ENCODE measurements at places on chromosomes 2 and 18.

DNA sequence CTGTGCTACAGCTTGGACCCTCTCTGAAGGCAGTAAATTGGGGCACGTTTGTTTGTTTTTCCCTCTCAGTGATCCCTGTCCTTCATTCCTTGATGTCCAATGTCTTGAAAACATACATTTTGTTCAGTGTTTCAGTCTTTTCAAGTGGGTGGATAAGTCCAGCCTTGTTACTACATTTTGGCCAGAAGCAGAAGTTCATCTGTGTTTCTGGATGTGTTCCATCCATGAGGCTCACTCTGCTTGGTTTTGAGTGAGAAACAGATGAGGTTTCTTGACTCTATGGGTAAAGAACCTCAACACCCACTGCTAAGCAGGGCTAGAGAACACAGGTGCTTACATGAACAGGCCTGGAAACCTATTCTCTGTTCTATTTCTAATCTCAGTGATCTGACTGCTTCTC is 74.5 kb upstream of the RFX8 start:
- no peak for DNase-seq

DNA sequence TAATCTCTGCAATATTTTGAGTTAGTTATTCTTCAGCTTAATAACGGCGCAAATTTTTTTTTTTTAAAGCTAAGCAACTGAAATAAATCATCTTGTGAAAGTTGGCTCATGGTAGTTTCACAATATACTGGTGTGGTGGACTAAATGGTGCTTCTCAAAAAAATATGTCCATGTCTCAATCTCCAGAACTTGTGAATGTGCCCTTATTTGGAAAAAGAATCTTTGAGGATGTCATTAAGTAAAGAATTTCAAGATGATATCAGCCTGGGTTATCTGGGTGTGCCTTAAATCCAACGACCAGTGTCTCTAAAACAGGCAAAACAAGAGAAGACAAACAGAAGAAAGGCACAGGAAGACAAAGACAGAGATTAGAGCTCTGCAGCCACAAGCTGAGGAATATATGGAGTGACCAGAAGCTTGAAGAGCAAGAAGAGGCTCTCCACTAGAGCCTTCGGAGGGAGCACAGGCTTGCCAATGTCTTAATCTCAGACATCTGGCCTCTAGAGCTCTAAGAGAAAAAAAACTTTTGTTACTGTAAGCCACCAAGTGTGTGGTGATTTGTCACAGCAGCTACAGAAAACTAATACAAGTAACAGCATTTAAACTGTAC is 71.4 kb downstream of the HNMT start:
- no peak for DNase-seq

DNA sequence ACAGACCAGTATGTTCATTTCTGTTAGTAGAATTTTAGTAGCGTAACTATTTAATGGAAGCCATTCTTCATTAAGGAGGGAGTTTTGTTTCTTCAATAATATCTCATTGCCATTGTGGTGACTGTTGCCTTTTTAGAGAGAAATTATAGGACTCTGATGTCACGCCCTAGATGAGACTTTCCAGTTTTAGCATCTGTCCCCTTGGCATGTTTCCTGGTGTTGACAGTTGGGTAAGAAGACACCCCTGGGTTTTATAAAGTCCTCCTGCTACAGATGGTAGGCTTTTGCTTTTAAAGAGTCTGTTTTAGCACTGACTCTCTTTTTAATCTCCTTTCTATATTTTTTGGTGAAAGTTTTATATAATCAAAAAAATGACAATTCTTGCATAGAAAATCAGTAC is 41.9 kb downstream of the KCNJ3 start:
- DNase-seq: peak; percentile 98

- DNase-seq: peak; percentile 71
Observed at GRCh38 chr18:40413160-40413559, 1541.9 kb upstream of the PIK3C3 start.

- no peak for DNase-seq
Observed at GRCh38 chr2:61950571-61951315, 45.3 kb downstream of the COMMD1 start.

GRCh38 chr2:160104115-160104514 is 41.7 kb upstream of the PLA2R1 start:
- no peak for DNase-seq

DNA sequence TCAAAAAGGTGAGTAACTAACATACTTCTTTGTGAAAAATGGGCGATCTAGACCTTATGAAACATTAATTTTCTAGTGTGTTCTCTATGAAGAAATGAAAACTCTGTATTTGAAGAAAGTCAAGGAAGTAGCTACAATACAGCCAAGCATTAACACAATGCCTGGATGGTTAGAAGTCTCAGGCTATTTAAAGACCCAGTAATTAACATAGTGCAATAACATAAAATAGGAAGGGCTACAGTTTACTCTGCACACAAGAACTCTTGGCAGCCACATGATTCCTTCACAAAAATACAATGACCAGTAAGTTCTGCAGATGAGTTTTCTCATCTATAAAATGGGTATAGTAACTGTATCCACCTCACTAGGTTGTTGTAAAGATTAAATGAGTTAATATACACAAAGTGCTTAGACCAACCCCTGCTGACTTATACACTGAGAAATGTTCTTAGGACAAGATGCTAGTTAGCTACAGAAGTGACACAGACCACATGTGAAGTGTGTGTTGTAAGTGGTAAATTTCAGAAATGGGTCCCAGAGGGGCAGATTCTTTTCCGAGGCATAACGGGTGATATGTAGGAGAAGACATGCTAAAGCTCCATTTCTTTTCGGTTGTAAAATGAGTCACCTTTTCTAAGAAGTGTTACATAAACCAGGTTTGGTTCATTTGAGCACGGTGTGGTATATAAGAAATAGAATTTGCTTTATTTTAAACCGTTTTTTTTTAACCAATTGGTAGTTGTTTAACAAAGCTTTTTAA is 61.8 kb downstream of the CXCR4 start:
- DNase-seq: no peak

DNA sequence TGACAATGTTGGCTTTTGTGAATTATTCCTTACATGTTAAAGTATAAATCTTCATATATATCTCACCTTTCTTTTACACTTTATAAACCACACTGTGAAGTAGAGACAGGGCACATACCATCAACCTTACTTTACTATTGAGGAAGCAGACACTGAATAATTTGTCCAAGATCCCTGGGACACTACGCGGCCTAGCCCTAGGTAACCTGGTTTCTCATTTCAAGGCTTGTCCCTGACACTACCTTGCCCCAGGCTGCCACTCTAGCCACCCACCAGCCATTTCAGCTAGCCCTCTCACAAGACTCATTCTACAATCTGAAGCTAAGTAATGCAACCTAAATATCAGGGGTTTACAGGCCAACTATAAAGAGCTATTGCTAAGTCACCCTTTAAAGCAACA is 26.7 kb downstream of the CCDC93 start:
- DNase-seq: no peak

- no peak for DNase-seq
Observed at GRCh38 chr18:59725142-59725541, 27.9 kb upstream of the CCBE1 start.

GRCh38 chr2:118535818-118536212 is 311.6 kb downstream of the EN1 start:
- DNase-seq: no peak

DNA sequence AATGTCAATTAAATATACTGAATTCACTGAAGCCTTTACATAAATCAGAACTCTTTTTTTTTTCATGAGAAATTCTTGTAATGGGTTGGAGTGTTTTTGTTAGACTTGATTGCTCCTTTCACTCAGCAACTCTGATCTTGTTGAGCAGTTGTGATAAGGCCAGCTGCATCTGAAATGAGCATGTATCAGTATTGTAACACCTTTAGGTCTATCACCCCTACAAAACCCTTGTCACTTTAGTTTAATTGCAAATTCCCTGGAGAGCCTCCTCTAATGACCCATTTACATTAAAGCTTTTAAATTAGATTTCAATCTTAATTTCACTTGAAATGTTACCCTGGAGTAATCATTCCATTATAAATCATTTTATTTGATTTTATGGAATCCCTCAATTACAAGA is 346.8 kb upstream of the TCF4 start:
- DNase-seq: no peak

- no peak for DNase-seq
Observed at GRCh38 chr2:65464604-65465003, 32.2 kb upstream of the SPRED2 start.

GRCh38 chr18:7889515-7889914 is 322.4 kb downstream of the PTPRM start:
- DNase-seq: no peak
